Stimulated activated CD8-positive, alpha-beta memory T cell treated with anti-CD3 and anti-CD28 coated beads, Interleukin-15, amount 100 ng/mL, for 4 hours (primary cell): ENCODE measurements at places on chromosomes 1 and 21.

GRCh38 chr1:178619042-178619927, 105.8 kb upstream of the RALGPS2 start:
- no peak for DNase-seq

GRCh38 chr1:115062542-115063004, 26.7 kb downstream of the TSPAN2 start:
- DNase-seq, result peak; percentile 88

GRCh38 chr1:168300626-168301025, 19.9 kb downstream of the TBX19 start:
- no peak for DNase-seq

- DNase-seq, result no peak
Observed at GRCh38 chr1:174800216-174800851, 199.4 kb upstream of the CACYBP start.

GRCh38 chr1:183110326-183110880, 75.7 kb upstream of the LAMC2 start:
- no peak for DNase-seq

GRCh38 chr1:178939338-178940067, 68.6 kb upstream of the ANGPTL1 start:
- no peak for DNase-seq
